ENCODE measurements at places on chromosomes 16 and 17.

- DNase-seq = no peak
These were observed 7.5 kb downstream of the NETO2 start for GRCh38 chr16:47136099-47136842.

GRCh38 chr17:7676533-7676932 is 10.8 kb downstream of the TP53 start:
- no peak for DNase-seq

DNA sequence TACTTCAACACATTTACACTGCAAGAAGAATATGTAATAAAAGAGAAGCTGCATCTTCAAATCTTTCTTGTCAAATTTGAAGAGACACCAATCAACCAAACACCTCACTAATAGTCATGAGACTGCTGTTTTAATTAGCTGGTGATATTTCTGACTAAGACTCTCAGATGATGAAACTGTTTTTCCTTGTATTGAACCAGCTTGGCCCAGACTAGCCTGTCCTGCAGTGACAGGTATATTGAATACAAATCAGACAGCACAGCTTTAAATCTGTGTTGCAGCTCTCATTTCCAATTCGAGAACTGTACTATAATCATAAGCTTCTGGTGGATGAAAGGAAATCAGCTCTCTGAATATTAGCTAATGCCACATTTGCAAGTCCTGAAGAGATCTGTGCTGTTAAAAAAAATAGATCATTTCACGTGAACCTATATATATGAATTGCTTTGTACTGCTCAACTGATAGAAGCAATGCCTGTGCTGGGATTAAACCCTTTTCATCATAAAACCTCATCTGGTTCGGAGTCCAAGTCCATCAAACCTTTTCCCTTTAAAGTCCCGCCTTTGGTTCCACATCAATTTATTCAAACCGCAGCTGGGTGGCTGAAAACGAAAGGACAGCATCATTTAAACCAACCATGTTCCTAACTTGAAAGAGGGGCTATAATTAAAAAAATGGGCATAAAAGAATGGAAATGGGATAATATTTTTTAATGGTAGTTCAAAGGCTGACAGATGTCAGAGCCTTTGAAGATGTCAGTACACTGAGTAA is 306.2 kb downstream of the CEP112 start:
- DNase-seq = no peak

DNA sequence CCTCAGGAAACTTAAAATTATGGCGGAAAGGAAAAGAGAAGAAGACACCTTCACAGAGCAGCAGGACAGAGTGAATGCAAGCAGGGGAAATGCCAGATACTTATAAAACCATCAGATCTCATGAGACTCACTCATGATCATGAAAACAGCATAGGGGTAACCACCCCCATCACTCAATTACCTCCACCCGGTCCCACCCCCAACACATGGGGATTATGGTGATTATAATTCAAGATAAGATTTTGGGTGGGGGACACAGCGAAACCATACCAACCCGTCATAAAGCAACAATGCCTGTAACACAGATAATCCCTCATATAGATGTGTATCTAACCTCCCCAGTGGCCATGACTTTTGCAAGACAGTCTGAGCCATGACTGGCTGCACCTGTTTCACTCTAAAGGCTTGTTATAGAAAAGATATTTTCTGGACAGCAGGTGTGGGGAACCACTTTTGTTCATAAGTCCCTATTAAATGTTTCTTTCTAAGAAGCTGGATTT is 7.0 kb upstream of the GSDMA start:
- DNase-seq = no peak

DNA sequence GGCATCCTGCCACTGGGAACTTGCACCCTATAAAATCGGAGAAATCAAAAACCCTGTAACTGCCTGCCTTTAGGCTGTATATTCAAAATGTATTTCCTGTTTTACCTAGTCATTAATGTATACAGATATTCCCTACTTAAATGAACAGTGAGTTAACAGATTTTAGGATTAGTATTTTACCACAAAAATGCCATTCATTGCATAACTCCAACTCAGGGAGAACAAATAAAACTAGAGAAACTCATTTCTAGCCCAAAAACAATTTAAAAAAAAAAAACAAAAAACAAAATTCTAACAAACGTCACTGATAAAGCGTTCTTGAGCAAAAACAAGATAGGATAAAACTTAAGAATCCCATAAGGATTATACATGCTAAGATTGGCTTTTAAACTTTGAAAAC is 3.7 kb upstream of the DHX33 start:
- no peak for DNase-seq

DNA sequence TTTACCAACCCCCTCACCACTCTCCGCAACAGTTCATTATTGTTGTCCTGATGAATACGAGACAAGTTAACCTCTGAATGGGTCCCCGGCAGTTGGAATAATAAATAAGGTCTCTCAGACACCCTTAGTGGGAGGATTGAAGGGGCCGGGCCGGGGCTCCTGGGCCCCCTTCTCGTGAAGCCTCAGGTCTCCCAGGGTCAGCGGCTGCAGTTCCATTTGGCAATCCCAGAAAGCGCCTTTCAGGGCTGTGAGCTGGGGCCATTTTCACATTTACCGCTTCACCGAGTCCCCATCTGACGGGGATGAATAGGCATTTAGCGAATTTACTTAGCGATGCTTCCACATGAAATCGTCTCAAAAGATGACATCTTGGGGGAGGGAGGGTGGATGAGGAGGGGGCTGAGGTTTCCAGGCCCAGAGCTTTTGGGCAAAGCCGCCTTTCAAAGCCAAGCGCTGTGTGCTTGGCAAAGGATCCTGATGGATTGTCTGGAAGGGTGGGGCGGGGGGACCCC is 309.8 kb downstream of the XYLT1 start:
- DNase-seq = no peak

GRCh38 chr17:16915752-16916556 is 56.0 kb downstream of the TNFRSF13B start:
- peak; percentile 8 for DNase-seq

GRCh38 chr16:84532855-84533486 is 28.5 kb upstream of the MEAK7 start:
- no peak for DNase-seq

GRCh38 chr16:23464196-23464595 is 11.2 kb upstream of the COG7 start:
- no peak for DNase-seq

DNA sequence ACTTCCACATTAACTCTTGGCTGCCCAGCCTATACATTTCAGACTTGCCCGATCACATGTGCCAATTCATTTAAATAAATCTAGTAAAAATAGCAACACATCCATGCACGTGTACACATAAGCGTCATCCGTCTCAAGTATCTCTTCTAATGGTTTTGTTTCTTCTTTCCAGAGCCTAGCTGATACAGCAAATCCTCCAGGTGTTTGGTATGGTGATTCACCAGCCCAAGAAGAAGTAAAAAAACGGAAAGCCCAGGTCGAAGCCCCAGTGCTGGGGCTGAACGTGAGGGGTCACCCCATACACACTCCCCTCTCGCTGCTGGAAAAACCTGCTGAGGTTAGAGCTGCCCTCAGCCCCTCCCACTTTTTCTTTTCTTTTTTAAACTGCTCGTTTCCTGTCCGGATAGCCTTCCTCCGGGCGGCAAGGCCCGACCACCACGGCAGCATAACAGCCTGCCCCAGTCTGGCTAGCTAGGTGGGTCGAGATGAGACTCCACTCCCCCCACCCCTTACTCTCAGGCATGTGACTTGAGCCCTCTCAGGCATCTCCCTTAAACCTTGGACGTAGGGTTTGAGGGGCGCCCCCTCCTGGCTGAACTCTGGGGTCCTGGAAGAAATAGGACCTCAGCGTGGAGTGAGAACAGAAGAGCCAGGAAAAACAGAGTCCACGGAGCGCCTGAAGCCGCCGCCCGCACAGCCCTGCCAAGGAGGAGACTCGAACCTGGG is 13.9 kb upstream of the OR1F1 start:
- DNase-seq = peak; percentile 10

DNA sequence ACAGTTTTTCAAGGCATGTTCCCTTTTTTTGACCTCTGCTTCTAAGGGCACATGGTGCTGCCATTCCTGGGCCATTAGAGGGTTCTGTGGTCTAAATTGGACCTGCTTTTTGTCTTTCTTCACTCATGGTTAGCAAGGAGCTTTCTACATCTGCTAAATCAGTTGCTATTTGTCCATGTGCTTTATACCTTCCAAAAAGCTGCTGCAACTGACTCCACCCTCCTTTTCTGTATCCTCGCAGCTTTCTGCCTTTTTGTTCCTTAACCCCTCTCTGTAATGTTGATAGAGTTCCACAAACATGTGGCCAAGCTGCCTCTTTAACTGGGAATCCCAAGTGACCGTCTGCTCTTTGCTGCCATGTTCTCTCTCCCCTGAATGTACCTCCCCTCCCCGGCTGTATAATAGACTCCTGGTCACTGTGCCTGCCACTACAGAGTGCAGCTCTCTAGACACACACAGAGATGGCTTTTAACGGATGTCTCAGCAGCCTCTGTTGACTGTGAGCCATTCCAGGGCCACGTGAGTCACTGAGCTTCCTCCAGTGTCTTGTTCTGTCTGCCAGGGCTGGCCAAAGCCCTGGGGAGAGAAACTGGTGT is 57.4 kb upstream of the TEKT3 start:
- no peak for DNase-seq

DNA sequence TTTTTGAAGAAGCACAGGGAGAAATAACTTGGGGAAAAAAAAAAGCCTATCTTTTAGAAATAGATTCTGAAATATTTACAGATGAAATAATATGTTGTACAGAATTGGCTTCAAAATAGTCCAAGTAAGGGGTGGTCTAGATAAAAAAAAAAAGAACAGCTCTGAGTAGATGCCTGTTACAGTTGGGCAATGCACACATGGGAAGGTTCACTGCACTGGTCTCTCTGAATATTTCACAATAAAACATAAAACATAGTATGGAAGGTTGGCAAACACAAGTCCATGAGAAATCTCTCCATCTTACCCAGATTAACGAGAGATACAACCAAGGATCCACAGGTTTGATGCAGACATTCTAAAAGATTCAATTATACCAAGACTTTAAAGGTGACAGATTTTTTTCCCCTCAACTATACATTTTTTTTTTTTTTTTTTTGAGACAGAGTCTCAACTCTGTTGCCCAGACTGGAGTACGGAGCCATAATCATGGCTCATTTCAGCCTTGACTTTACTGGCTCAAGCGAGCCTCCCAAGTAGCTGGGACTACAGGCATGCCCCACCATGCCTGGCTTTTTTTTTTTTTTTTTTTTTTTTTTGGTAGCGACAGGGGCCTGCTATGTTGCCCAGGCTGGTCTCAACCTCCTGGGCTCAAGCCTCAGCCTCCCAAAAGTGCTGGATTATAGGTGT is 58.0 kb downstream of the KANSL1 start:
- no peak for DNase-seq

DNA sequence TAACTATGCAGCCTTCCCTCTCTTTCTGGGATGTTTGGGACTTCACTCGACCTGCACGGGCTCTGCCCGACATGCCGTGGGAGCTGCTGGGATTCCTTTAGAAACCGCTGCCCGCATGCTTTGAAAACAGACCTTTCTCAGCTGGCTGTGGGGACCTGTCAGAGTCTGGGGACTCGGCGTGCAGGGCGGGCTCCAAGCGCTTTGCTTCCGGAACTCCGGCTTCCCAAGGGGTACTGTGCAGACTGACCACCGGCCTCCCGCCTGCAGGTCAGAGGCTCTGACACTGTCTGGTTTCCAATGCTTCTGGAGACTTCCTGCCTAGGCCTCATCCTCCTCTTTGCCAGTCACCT is 11.8 kb downstream of the PRSS27 start:
- no peak for DNase-seq

GRCh38 chr16:71792176-71792575 is 16.5 kb downstream of the AP1G1 start:
- DNase-seq = no peak

DNA sequence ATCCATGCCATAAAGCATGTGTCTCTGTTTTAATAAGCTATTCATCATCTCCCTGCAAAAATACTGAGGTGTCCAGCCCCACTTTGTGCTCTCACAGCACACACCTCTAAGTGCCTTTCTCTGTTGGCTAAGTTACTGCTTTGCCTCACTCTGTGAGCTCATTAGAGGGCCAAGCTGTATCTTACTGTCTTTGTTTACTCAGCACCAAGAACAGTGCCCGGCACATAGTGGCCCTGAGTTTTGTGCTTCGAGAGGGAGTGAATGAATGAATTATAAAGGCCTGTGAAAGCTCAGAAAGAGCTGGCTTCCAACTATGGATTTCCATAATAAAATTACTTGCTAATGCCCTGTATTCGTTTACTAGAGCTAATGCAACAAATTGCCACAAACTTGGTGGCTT is 50.2 kb upstream of the NOG start:
- DNase-seq = no peak

GRCh38 chr17:8728251-8728938 is 16.2 kb downstream of the CCDC42 start:
- DNase-seq = no peak

DNA sequence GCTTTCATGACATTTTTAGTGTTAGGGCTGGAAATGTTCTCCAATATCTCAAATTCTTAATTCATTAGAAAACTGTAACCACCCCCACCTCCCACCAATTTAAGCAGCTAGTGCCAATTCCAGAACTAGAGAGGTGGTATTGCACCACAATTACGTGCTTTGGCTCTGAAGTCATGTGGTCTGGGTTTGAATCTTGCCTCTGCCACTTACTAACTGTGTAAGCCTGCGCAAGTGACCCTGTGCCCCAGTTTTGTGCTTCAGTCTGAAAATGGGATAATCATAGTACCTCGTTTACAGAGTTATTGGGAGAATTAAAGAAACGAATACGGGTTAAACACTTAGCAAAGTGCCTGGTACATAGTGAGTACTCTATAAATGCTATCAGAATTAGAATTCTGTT is 14.2 kb upstream of the MPHOSPH6 start:
- DNase-seq = no peak

DNA sequence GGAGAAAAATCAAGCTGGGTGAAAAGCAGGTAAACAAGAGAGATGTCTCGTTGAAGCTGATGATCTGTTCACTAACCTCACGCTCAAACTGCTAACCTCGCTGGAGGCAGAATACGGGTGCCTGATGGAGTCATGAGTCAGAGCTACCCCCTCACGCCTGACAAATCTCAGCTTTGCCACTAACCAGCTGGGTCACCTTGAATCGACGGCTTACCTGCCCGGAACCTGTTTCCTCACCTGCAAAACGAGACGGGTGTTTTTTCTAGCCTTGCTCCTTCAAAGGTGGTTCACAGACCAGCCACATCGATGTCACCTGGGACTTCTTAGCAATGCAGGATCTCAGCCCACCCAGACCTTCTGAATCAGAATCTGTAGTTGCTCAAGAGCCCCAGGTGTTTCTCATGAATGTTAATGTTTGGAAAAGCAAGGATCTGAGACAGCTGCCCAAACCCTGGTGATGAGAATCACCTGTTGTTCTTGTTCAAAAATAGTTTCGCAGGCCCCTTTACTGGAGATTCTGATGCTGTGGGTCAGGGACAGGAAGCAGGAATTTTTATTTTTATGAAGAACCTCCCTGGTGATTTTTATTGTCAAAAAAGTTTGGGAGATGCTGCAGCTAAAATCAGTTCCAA is 56.9 kb downstream of the MARCHF10 start:
- no peak for DNase-seq

DNA sequence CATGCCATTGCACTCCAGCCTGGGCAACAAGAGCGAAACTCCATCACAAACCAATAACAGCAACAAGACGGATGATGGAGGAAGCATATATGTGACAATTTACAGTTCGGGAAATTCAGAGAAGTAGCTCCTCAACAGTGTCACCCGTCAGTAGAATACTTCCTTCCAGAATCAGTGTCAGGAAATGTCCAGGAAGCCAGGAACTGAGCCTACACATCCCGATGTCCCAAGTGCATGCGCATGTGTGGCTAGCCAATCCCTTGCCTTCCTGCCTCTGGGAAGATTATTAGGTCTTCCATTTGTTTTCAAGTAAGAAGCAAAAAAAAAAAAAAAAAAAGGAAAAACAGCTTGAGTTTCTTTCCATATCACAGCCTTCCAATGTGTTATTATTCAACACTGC is 1.4 kb upstream of the PITPNC1 start:
- no peak for DNase-seq

- no peak for DNase-seq
These were observed 661 bp downstream of the GIT1 start for GRCh38 chr17:29588562-29589411.

All from NCI-H1436 (cell line).